Gastrocnemius medialis (tissue), 4 donors: ENCODE measurements at places on chromosomes 7 and 10. TPM values are rescaled to one million over a fixed set of nuclear protein-coding genes. Genes with fewer than 3 reads are reported as not detected.

The HYAL4 gene
- 8.2 TPM for total RNA-seq

The TMEM229A gene
- not detected for total RNA-seq

The FEZF1 gene
- total RNA-seq = not detected

The HOXA6 gene
- total RNA-seq = 2.6 TPM

The PIP gene
- not detected for total RNA-seq

The SLC26A3 gene
- not detected for total RNA-seq

The VWDE gene
- total RNA-seq = not detected

The VAX1 gene
- not detected for total RNA-seq

The PCLO gene
- total RNA-seq = 0.29 TPM

The VWA2 gene
- total RNA-seq = not detected

The TAF5 gene
- total RNA-seq = 5.9 TPM

The MBLAC1 gene
- total RNA-seq = 3.7 TPM

The FGL2 gene
- total RNA-seq = 1.7 TPM

The C10orf95 gene
- total RNA-seq = not detected

The MYO3A gene
- total RNA-seq = 0.13 TPM

The BICC1 gene
- total RNA-seq = 9.4 TPM

The NUTM2E gene
- not detected for total RNA-seq

The GDF2 gene
- not detected for total RNA-seq

The OGDHL gene
- total RNA-seq = not detected

The ACTR3C gene
- total RNA-seq = not detected

The SORCS1 gene
- total RNA-seq = 0.36 TPM

The AGAP9 gene
- total RNA-seq = 1.0 TPM

The GIMAP8 gene
- 7.7 TPM for total RNA-seq

The KIAA1217 gene
- 155 TPM for total RNA-seq

The METTL27 gene
- 0.40 TPM for total RNA-seq

The PRKAG2 gene
- 22.4 TPM for total RNA-seq

The SPRN gene
- total RNA-seq = not detected

The TCERG1L gene
- total RNA-seq = not detected

The SORBS1 gene
- 147 TPM for total RNA-seq

The GALNT17 gene
- total RNA-seq = 12.6 TPM

The IRF5 gene
- total RNA-seq = 0.27 TPM
